Fibroblast of skin of left biceps (primary cell): ENCODE measurements at places on chromosomes 1 and 21.

DNA sequence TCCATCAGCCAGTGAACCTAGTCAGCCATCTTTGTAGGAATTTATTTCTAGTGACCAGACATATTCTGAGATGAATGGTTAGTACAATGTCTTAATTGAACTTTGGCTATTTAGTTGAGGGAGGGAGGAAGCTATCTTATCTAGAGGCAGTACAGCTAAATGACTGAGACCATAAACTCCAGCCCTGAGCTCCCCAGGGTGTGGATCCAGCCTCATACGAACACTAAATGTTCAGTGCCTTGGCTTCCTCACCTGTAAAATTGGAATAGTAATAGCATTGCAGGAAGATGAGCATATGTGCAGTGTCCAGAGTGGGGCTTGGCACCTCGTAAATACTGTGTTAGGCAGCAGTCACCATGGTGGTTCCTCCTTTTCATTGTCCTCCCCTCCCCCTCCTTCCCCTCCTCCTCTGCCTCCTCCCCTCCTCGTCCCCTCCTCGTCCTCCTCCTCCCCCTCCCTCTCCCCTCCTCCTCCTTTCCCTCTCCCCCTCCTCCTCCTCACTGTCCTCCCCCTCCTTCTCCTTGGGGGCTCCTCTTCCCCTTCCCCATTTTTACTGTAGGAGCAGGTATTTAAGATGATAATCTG is 108.2 kb downstream of the GALNT2 start:
- no peak for DNase-seq

GRCh38 chr1:209542585-209542984 is 40.9 kb upstream of the CAMK1G start:
- DNase-seq, result no peak

GRCh38 chr1:9442278-9442846 is 96.9 kb upstream of the SLC25A33 start:
- DNase-seq, result no peak

- DNase-seq, result no peak
Observed at GRCh38 chr21:45260191-45260825, 27.4 kb downstream of the POFUT2 start.

- no peak for DNase-seq
Observed at GRCh38 chr1:55355549-55355948, 140.4 kb upstream of the USP24 start.

- no peak for DNase-seq
Observed at GRCh38 chr1:241823925-241824324, 24.1 kb upstream of the EXO1 start.

- no peak for DNase-seq
Observed at GRCh38 chr1:117106478-117106877, 15.1 kb downstream of the TRIM45 start.

DNA sequence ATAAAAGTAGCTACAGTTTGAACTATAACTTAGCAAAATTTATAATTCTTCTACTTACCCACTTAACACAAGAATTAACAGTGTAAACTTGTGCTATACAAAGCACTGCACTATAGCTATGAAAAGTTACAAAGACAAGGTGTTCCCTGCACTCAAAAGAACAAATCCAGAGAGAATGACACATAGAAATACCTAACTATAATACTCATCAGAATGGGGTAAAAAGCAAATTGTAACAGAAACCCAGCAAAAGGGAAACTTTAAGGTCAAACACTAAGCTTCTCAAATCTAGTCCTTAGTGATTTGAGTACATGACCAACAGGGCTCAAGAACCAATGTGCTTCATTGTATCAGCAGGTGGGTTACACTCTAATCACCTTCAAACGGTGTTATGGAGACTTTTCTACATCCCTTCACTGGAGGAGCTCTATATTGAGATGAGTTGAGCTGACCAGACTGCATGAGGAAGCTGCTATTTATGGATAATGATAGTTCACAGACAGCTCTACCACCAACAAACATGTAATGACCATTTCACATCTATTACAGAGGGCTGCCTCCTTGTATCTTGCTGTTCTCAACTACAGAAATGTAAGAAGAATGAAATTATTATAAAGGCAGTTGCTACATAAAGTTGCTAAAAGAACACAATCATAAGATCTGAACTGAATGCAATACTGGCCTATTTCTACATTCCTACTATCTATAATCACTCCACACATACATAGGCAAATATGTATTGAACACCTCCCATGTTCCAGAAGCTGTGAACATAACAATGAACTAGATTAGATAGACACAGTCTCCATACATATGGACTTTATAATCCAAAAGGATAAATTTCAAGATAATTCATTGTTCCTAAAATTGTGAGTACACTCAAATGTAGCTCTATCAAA is 47.6 kb downstream of the PIK3R3 start:
- no peak for DNase-seq

DNA sequence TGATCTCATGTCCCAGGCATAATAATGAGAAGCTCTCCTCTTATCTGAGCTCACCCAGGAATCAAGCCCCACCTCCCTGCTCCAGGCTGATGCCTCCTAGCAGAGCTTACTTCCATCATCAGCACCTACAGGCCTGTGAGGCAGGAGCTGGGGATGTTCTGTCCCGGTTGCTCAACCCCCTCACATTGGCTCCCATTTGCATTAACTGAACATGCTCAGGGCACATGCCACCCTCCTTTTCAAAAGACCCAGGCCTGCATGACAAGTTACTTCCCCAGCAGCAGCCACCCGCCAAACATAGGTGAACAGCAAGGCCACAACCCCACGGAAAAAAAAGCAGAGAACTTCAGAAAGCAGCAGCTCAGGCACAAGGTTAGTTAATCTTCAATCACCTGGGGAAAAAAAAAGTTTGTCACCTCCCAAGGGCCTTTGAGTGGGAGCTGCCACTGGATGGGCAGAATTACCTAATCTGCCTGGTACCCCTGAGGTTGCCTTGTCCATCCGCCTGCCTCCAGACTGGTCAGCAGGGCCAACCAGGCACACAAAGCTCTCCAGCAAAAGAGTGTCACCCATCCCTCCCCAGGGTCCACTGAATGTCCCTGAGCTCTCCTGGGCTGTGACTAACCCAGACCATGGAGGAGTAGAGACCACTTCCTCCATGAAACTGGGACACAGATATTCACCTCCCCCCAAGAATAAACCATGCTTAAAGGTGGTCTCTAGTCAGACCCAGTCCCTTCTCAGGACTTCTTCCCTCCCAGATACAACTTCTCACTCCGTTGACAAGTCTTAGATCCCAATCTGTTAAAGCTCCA is 4.4 kb downstream of the KCNN3 start:
- no peak for DNase-seq

GRCh38 chr1:21869620-21870121 is 57.6 kb downstream of the LDLRAD2 start:
- DNase-seq, result peak; percentile 40

- no peak for DNase-seq
Observed at GRCh38 chr1:145736191-145736590, 16.9 kb downstream of the CD160 start.

DNA sequence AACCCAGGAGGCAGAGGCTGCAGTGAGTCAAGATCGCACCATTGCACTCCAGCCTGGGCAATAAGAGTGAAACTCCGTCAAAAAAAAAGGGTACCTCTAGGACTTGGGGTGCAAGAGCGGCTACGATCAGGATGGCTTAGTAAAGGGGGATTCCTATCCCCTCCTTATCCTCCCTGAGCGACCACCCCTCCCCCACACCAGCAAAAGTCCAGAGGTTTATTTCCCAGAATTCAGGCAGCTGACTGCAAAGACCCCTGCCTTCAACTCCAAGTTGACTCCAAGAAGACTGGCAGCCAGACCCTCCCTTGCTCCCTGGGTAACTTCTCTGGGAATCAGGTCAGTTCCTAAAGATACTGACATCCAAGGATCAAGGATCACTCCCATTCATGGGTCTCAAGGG is 12.4 kb upstream of the PRDM16 start:
- DNase-seq, result no peak

- no peak for DNase-seq
Observed at GRCh38 chr1:113901191-113901590, 3.4 kb downstream of the AP4B1 start.

- DNase-seq, result no peak
Observed at GRCh38 chr1:13585612-13585991, 2.0 kb downstream of the PDPN start.

GRCh38 chr1:234562334-234562733 is 47.6 kb downstream of the IRF2BP2 start:
- DNase-seq, result no peak

- DNase-seq, result no peak
Observed at GRCh38 chr1:77990629-77991204, 11.8 kb upstream of the FUBP1 start.

DNA sequence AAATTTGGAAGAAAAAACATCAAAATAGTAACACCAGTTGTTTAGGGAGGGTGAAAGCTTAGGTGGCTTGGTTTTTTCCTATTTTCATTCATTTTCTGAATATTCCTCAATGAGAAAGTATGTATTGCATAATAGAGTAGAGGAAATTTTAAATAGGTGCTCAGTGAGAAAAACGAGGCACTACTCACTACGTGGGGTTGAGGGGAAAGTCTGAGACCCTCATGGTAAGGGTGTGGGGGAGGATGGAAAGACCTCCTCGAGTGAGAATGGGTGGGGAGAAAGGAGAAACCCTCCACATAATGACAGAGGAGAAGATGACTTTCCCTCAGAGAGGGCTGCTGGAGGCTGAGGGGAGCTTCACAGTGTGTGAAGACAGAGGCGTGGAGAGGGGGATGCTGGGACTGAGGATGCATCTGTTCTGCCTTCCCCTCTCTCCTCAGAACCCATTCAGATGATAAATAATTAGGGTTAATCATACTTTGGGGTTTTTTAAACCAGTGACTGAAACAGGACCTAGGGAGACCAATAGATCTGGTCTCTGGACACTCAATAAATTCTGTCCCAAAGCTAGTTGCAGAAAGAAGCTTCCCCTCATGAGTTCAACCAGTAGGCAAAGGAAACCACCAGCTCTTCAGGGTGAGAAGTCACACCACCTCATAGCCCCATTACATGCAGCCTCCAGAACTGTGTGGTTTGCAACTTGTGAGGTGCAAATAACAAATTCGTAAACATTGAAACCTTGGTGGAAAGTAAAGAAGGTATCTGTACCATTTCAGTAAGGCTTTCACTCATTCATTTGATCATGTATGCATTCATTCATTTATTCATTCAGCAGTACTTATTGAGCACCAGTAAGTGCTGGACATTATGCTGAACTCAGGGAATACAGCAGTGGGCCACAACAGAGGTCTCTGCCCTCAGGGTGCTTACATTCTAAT is 17.1 kb downstream of the SLAMF7 start:
- DNase-seq, result no peak

DNA sequence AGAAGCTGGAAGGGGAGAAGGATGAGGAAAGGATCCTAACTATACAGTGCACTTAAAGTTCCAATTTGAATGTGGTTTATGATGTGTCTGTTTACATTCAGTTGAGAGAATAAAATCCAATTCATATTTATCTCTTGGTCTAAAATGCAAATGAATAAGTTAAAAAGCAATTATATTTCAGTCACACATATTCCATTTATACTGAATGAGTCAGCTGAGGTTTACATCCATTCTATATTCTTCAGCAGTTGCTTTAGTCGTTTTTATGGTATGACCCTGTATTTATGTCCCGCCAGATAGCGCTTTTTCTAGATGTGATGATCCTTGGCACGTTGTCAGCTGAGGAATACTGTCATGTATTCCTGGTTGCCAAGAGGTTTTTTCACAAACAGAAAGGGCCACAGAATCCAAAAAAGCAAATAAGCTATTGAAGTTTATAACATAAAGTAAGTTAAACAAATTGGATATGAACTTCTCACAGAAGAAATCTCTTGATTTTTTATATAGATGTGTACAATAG is 866.2 kb downstream of the NCAM2 start:
- no peak for DNase-seq

DNA sequence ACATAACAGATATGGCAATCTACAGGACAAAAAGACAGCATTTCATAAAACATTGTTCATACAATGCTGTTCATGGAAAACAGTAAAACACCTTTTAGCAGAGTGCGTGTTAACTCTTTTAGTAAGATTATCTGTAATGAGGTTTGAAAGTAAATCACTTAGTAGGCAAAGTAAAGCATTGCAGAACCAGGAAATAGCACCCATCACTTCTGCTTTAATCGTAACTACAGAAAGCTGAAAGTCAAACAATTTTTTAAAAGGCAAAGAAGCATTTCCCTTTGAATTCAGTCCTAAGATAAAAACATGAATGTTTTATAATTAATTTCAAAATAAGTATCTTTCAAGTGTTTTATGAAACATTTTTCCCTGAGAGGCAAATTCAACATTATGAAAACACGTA is 63.3 kb upstream of the RNF11 start:
- DNase-seq, result no peak
